Stimulated activated CD4-positive, alpha-beta T cell treated with anti-CD3 and anti-CD28 coated beads, Interleukin-2, amount 100 ng/mL, for 4 hours (primary cell): ENCODE measurements at places on chromosomes 1 and 21.

- DNase-seq = no peak
Observed at GRCh38 chr1:92037400-92037799, 7.6 kb downstream of the EPHX4 start.

DNA sequence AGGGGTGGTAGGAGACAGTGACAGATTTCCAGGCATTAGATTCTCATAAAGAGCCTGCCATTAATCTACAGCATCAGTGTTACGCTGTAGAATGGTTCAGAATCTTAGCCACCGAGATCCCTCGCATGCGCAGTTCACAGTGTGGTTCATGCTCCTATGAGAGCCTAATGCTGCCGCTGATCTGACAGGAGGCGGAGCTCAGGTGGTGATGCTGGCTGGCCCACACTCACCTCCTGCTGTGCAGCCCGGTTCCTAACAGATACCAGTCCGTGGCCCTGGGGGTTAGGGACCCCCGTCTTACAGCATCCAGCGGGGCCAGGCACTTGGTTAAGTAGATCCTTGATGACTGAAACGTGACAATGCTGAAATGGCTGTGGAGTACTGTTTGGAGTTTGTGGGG is 163.6 kb upstream of the C1orf21 start:
- no peak for DNase-seq

DNA sequence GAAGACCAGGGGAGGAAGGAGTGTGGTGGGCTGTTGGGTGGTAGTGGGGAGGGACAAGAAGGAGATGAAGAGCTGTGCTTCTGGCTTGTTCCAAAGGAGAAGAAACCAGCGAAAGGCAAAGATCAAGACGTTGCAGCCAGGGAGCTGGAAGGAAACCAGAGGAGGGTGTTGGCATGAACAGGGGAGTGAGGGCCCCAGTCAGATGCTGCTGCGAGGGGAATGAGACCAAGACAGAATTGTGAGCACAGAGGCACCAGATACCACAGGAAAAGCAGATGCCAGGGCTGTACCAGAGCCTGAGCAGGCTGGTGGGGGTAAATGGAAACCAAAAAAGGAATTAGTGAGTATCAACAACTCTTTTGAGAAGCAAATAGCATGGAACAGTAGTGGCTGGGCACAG is 6.0 kb downstream of the LAD1 start:
- DNase-seq = no peak

DNA sequence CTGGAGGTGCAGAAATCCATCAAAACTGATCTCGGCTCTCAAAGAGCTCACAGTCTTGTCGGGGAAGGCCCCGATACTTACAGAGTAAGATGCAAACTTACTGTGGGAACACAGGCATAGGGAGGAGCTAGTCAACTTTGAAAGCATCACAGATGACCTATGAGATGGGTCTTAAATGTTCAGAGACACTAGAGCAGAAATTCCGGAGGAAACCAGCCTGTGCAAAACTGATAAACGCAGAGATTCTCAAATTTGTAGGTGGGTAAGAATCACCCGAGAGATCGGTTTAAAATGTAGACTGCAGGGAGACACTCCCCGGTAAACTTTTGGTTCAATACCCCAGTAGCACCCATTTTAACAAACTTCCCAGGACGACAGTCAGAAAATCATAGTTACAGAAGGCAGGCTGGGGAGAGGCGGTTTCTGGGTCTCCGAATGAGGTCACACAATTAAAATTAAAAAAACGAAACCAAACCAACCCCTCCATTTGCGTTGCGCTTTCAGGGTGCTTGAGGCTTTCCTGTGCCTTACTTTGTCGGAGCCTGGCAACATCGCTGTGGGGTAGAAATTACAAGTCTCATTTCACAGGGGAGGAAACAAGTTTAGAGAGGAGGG is 755 bp upstream of the THRAP3 start:
- no peak for DNase-seq

DNA sequence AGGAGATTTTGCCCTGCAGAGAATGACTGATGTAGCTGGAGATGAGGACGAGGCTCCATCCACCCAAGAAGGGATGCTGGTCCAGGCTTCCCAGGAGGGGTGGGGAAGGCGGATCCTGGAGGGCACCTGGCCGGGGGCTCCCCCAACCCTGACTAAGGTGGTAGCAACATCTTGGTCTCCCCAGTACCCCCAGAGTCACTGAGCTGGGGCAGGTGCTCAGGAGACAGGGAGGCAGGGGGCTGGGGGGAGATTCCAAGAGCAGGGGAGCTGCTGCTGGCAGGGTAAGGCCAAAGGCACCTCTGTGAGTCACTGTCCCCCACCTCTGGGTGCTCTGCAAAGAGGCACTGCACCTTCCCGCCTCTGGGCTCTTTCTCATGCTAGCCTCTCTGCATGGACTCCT is 24.0 kb downstream of the CDCA8 start:
- DNase-seq = no peak

DNA sequence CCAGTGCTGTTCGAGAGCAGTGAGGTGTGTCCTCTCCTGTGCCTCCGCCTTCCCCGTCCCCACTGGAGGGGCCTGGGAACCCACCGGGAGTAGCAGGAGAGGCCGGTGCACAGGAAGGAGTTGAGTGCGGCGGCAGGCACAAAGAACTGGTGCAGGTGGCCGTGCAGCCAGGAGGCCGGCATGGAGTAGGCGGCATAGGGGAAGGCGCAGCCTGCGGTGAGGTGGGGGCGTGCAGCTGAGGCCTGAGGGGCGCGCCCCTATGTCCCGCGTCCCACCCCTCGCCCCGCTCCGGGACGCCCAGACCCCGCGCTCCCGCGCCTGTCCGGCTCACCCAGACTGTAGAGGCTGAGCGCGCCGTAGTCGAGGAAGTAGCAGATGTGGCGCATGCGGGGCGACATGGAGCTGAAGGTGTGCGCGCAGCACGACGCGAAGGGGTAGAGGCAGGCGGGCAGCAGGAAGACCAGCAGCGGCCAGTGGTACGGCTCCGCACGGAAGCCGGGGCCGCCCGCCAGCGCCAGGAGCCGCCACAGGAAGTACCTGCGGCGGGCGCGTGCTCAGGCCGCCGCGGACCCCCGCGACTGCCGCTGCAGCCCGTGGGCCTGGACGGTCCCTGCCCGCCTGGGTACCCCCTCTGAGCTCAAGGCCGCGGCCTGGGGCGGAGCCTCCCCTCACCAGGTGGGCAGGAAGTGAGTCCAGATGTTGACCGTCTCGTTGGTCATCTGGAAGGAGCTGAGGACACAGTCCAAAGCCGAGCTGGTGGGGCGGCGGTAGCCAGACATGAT is 2.2 kb downstream of the PAQR6 start:
- no peak for DNase-seq

- DNase-seq = no peak
Observed at GRCh38 chr1:28160782-28161266, 15.7 kb downstream of the PTAFR start.

GRCh38 chr1:25936947-25937346 is 30.7 kb upstream of the STMN1 start:
- no peak for DNase-seq

GRCh38 chr1:86704972-86705664 is 742 bp downstream of the SH3GLB1 start:
- no peak for DNase-seq

GRCh38 chr1:200258447-200259375 is 151.1 kb downstream of the ZNF281 start:
- DNase-seq = no peak

DNA sequence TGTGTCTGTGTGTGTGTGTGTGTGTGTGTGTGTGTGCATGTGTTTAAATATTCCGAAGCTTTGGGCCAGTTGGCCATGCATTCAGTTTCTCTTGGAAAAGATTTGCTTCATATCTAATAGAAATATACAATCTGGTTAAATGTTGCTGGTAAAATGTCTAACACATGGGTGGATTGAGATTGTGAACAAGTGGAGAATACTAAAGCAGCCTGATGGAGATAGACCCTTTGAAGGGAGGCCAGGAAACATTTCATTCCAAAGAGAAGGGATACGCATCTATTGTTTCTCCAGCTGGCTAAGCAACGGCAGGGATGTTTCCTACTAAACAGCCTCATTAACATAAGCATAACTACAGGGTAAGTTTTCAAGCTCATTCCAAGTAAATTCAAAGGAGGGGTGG is 257.5 kb upstream of the PTBP2 start:
- DNase-seq = no peak

- DNase-seq = no peak
Observed at GRCh38 chr1:231750818-231751362, 124.3 kb downstream of the DISC1 start.

GRCh38 chr1:2493691-2494322 is 17.7 kb downstream of the PLCH2 start:
- DNase-seq = no peak

GRCh38 chr1:226764533-226764932 is 25.5 kb upstream of the ITPKB start:
- no peak for DNase-seq

DNA sequence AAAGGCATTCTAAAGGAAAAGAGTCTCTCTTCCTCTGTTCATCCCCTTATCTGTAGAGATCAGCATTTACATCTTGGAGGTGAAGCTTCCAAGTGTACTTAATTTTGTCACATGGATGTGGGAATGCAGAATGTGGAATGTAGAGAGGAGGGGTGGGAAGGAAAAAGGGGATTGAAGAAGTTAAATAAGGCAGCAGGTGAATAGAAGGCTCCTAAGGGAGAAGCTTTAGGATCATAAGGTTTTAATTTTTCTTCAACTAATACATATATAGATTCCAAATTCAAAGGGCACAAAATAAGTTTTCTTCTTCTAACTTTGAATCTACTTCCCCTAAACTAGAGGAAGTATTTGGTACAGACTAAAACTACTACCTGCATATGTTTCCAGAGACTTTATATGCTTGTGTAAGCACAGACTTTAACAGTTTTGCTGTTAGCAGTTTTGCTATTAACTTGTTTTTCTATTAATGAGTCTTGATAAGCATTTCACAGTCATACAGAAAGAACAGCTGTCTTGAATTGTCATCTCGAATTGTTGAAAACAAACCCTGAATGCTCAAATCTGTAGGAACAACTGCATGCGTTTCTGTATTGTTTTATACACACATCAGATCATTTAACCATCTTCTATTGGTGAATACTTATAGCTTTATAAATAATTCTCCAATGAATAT is 12.7 kb downstream of the TENT5C start:
- no peak for DNase-seq

- no peak for DNase-seq
Observed at GRCh38 chr21:29025328-29025713, 853 bp downstream of the USP16 start.

DNA sequence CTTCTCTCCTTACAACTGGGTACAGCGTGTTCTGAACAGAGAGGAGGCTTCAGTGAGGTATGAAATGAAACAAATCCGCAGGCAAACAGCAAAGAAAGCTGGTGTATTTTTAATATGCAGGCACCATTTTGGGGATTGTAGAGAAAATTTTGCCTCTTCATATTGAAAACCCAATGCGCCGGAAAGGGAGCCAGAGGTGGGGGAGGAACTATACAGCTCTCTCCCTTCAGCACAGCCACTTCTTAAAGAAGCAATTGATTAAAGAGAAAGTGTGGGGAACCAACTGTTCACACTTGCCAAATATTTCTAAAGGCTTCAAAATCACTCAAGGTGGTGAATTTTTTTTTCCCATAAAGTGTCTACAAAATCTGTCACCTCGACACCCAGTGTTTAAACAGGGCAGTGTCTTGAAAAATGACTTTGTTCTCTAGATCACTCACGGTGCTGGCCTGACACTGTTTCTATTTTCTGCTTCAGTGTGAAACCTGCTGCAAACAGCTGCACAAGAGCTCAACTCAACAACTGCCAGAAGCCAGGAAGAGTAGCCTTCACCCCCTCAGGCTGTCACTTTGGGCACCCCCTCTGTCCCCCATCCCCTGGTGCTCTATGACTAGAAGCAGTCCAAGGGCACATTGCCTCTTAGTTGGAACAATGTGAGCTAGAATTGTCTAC is 123.8 kb upstream of the CTTNBP2NL start:
- DNase-seq = no peak

DNA sequence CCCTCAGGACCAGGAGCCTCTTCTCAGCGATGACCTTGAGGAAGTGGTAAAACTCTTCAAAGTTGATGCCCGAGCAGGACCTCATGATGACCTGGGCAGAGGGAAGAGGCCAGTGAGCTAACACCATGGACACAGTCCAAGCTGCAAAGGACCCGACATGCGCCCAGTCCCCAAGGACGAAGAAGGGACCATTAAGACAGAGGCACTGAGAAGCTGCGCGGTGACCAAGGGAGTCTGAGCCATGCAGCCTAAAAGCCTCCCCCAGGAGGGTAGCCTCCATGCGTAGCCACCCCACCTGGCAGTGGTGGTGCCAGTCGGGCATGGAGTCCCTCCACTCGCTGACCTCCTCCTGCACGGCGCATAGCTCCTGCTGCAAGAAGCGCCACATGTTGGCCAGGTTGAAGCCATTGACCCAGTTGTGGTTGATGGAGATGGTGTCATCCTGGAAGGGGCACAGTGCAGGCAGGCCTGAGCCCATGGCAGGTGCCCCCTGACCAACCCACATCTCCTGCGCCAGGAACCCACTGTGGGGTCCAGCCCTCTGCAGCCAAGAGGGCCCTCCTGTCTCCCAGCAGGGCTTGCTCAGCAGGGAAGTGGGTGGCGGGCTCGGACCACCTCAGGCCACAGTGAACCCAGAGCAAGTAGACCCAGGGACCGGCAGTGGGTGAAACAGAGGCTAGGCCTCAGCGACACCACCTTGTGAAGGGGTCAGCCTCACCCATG is 2.4 kb downstream of the JMJD4 start:
- no peak for DNase-seq

GRCh38 chr1:156709757-156710489 is 4.5 kb upstream of the CRABP2 start:
- no peak for DNase-seq

DNA sequence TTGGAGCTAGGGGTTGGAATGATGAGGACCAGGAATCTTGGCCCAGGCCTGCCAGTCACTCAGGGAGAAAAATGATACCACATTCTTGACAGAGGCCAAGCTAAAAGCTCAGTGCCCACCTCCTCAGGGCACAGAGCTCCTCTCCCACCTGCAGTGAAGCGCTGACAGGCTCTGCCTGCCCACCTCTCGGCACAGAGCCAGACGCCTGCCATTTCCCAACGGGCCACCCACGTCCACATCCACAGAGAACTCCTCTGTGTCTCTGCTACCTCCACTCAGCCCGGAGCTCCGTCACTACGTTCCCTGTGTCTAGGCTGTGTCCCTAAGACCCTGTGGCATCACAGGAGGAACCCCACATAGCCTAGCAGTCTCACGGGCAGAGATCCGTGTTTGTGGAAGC is 60.8 kb downstream of the MRPL37 start:
- DNase-seq = no peak

DNA sequence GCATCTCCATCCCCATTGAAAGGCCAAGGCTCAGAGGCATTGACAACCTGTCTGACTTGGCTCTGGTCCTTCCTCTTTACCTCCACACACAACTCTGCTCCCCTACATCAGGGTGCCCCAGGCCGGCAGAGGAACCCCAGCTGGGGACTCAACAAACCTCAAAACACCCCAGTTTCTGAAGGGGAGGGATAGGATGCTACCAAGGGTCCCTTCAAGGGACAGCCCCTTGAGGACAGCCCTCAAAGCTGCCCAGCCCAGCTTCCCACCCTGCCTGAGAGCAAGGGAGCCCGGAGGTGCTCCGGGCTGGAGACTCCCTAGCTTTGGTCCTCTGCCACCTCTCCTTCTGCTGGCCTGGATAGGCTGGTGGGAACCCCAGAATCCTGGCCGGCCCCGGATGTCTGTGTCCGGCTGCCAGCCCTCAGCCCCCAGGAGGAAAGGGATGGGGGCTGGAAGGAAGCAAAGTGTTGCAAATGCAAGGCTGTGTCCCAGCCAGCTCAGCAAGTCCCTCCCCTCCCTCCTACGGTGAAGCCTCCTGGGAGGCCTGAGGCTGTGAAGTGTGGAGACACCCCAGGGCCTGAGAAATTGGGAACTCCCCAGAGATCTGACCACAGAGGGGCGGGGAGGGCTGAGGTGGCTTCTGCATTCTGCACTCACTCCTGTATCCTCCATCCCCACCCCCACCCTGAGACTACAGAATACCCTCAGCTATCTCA is 1.1 kb upstream of the MARCKSL1 start:
- DNase-seq = no peak
